ENCODE measurements at places on chromosomes 13 and 19.

- DNase-seq: no peak
Observed at GRCh38 chr13:53513226-53513625, 484.6 kb downstream of the OLFM4 start.

DNA sequence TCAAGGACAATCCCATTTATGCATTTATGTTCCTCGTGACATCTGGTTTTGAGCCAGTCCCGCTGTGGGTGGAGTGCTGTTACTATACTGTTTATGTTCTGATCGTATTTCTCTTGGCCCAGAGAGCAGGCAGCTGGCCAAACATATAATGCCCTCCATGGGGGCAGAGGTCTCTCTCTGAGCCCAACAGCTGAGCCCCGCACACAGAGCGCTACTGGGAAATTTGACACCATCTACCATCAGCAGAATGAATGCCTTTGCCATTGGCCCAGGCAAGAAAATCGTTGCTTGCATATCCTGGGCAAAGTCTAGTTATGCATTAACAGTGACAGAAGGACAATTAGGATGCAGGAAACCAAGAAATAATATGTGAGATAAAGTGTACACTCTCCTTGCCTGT is 126.8 kb upstream of the CACNA1A start:
- DNase-seq: peak; percentile 98

DNA sequence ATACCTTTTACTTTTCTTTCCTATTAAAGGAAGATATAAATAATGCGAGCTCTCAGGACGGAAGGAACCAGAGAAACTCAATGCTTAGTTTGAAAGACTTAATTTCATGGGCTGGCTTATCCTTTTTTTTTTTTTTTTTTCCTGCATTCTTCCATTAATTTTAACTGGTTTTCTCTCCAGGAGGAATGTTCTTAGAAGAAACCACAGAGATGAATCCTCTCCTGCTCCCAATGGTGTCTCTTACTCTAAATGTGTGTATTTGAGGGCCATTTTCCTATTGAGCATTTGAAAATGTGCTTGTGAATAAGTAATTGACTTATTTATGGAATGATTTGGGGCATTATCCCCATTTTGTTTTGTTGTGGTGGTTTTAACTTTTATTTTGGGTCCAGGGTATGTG is 494.9 kb downstream of the FOXO1 start:
- DNase-seq: no peak

GRCh38 chr19:49888510-49888824 is 8.2 kb downstream of the IL4I1 start:
- DNase-seq: peak; percentile 40

- DNase-seq: no peak
Observed at GRCh38 chr19:57249329-57249728, 8.9 kb downstream of the ZNF805 start.

GRCh38 chr19:47243364-47243775 is 12.4 kb upstream of the BBC3 start:
- DNase-seq: no peak

DNA sequence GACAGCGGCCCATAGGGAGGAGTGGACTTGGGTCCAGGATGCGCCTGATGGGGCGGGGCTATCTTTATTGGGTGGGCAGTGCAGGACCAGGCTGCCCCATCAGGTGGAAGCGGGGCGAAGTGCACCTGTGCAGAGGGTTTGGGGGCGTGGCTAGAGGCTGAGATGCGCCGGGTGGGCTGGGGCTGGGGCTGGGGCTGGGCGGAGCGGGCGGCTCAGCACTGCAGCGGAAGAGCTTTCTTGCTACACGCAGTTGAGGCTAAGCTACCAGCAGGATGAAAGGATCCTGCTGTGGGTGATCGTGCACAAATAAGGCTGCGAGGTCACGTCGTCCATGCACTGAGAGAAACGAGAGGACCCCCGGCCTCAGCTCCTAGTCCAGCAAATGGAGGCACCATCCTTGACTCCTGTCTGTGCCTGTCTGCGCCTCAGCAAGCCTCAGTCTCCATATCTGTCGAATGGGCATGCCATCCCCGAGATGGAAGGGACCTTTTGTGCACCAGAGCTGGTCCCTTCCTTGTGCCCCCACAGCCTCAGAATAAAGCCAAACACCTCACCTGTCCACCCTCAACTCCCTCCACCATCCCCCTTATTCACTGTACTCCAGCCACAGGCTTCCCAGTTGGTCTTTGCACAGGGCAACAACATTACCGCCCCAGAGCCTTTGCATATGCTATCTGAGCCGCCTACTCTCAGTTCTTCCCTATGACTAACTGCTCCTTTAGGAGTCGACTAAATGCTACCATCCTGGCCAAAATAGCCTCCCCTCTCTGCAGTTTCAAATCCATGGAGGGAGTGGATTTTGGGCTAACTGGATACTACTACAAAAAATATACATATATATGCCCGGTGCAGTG is 21.0 kb upstream of the HOMER3 start:
- DNase-seq: peak; percentile 44

GRCh38 chr13:76943646-76944045 is 4.7 kb upstream of the ACOD1 start:
- DNase-seq: no peak

GRCh38 chr13:28560612-28561011 is 65.7 kb upstream of the FLT1 start:
- DNase-seq: no peak

- DNase-seq: no peak
Observed at GRCh38 chr19:55600662-55601028, 557 bp downstream of the ZNF524 start.

GRCh38 chr13:50441130-50441529 is 402.4 kb downstream of the DLEU7 start:
- DNase-seq: no peak

DNA sequence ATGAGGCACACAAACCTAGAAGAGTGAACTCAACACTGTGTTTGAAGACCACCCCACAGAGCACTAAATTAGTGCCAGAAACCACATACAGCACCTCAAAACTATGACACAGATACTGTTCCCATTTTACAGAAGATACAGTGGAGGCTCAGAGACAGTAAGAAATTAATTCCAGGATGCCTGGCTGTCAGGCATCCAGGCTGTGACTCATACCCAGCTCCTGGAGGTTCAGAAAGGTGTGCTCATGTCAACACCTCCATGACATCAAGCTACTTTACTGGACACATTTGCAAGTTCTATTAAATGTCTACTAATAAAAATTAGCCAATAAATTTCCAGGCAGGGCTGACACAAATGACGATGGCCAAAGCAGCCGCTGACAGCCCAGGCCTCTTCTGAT is 176.3 kb downstream of the ABCC4 start:
- no peak for DNase-seq

DNA sequence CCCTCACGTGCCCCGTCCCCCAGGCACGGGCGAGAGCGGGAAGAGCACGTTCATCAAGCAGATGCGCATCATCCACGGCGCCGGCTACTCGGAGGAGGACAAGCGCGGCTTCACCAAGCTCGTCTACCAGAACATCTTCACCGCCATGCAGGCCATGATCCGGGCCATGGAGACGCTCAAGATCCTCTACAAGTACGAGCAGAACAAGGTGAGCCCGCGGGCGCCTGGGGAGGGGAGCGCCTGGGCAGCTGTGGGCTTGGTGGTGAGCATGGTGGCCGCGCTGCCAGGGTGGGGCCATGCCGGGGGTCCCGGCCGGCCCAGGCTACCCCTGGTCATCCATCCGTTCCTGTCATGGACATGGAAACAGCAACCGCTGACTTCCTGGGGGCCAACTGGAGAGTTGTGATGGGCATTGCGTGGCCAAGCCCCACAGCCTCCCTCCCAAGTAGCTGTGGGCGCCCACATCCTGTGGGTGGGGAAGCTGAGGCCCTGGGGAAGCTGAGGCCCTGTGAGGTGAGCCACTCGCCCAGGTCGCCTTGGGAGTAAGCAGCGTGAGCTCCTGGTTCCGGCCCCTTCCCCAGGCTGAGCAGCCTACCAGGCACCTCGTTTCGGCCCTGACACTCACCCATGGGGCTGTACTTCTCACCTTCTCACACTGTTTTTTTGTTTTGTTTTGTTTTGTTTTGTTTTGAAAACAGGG is 16.1 kb downstream of the GNA11 start:
- no peak for DNase-seq

DNA sequence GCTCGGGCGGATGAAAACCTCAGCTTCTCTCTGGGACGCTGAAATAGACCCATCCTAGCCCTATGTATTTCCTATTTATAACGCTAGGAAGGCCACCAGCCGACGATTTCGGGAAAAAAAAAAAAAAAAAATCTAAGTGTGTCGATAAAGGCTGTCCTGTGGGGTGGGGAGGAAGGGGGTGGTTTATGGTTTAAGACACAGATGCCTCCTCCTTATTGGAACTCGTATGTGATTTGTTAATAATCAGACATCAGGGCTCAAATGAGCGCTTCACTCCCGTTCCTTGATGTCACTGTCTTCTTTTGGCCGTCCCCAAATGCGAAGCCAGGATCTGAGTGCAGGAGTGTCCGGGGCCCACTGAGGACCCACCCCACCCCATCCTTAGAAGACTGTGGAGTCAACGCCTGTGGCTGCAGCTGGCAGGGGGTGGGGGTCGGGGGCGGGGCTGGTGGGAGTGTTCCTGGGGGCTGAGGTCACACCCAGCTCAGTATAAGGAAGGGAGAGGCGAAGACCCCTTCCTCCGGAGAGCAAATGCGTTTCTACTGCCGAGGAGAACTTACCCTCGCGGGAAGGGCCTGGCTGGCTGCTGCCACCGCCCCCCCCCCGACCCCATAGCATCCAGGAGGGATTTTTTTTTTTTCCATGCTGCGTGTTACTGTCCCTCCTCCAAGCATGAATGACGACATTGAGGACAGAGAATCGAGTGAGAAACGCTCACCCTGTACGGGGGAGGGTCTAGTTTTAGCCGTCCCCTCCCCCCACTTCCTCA is 971 bp downstream of the ATCAY start:
- DNase-seq: peak; percentile 42

DNA sequence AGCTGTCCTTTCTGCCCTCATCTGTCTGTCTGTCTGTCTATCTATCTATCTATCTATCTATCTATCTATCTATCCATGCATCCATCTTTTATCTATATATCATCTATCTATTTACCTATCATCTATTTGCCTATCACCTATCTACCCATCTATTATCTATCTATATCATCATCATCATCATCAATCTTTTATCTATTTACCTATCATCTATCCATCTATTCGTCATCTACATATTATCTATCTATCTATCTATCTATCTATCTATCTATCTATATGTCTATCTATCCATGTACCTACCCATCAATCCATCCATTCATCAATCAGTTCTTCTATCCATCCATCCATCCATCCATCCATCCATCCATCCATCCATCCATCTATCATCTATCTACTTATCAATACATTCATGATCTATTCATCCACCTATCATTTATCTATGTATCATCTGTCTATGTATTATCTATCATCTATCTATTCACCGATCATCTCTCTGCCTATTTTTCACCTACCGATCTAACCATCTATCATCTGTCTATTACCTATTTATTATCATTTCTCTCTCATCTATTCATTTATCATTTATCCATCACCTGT is 49.2 kb upstream of the ADGRE1 start:
- no peak for DNase-seq

GRCh38 chr13:112657850-112658445 is 31.9 kb upstream of the ATP11A start:
- DNase-seq: no peak

DNA sequence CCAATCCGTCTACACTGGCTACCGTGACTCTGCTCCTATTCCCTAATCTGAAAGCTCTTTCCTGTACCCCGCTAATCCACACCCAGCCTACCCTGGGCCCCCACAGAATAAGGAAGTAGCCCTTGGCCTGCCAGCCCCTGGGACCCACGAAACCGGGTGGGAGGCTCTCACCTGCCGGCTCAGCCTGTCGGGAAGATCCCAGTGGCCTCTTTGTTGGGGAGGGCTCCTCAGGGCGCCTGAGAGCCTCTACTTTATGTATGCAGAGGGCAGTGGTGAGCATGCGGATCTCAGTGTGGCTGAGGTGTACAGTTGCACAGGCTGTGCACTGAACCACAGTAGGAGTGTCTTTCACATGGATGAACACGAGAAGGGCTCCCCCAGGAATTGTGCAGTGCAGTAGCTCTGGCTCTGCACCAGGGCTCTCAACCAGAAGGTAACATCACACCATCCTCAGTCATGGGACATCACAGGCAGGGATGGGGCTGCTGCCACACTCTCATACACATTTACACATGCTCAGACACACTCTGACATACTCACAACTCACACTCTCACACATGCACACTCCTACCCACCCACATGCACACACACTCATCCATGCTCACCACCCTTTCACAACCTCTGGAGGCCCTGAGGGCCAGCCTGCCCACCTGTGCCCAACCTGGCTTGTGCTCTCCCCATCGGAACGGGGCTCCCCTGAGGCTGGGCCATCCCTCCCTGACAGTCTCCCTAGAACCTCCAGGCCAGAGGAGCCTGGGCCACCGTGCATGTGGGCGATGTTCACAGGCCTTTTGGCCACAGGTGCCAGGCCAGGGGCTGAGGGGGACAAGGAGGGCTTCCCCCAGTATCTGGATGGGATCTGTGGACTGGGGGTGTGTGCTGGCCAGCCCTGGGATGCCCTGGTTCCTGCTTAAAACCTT is 135.0 kb downstream of the URI1 start:
- DNase-seq: no peak

- DNase-seq: no peak
Observed at GRCh38 chr13:106484084-106484483, 51.4 kb downstream of the EFNB2 start.

DNA sequence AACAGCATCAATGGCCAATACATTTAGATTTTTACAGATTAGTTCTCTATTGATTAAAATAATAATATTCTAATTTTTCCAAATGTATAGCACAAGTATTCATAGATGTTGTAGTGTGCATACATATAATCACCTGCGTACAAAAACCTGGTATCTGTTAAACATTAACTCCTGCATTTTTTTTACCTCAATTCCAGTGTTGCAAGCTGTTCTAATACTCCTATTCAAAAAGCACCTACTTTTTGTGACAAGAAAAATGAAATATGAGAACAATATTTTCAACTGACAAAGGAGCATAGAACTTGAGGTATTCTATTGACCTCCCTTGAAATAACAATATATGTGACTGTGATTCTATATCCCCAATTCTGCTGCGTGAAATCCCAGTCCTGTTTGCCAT is 422.9 kb upstream of the PCDH20 start:
- no peak for DNase-seq
